ENCODE measurements at places on chromosomes 2 and 18. TPM values are rescaled to one million over a fixed set of nuclear protein-coding genes. Genes with fewer than 3 reads are reported as not detected.

DNA sequence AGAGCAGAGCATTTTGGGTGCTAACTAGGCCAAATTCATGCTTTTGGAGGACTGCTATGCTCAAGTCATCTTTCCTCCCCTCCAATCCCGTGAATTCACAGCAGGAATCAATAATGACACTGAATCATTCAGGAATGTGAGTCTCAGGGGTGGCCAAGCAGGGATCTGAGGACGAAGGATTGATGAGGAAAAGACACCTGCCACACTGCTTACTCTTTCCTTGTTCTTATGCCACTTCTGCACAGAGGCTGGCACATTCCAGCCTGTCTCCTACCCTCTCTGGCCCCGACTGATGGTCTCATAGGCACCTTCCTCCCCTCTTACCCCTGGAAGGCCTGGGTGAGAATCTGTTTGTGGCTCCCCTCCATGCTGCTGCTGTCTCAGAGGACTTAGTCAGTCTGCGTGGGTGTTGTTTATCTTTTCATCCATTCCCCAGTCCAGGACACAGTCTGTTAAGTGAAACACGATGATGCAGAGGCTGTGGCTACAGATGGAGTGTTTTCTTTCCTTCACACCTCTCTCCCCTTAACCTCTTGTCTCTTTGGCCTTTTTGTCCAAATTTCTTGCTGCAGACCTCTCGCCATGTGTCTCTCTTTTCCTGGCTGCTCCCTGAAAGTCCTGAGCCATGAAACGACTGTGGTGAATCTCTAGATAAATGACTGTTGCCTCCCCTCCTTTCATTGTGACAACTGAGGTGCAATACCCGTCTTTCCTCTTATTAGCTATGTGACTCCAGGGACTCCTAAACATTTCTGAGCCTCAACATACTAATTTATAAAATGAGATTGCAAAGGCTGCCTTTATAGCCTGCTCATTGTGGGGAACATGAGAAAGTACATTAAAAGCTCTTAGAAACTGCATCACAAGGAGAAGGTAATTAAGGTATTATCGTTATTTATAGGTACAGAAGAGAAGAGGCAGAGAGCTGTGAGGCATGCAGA is 86.9 kb downstream of the RDH14 start:
- DNase-seq = no peak

DNA sequence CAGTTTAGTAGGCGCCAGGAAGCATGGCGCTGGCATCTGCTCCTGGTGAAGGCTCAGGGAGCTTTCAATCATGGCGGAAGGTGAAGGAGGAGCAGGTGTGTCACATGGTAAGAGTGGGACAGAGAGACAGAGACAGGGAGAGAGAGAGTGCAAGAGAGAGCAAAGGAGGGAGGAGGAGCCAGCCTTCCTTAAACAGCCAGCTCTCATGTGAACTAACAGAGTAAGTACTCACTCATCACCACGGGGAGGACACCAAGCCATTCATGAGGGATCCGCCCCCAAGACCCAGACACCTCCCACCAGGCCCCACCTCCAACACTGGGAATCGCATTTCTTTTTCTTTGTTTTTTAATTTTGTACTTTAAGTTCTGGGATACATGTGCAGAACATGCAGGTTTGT is 40.8 kb upstream of the CLASP1 start:
- no peak for DNase-seq

Gene AQP12A
- not detected for total RNA-seq

DNA sequence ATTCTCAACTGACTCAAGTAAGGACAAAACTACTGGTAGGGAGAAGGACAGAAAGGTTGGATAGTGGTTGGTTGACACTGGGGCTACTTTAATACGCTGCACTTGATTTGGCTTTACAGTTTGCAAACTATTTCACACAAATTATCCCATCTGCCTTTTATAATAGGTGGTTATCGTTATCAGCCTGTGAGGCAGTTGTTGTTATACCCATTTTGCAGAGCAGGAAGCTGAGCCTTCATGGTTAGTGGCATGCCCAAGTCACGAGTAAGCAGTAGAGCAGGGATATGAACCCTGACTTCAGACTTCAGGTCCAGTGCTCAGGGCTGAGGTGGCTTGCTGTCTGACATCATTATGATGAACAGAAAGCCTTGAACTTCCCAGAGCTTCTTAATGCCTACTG is 5.3 kb downstream of the CTIF start:
- DNase-seq = no peak

Gene ZSWIM2
- total RNA-seq = not detected

DNA sequence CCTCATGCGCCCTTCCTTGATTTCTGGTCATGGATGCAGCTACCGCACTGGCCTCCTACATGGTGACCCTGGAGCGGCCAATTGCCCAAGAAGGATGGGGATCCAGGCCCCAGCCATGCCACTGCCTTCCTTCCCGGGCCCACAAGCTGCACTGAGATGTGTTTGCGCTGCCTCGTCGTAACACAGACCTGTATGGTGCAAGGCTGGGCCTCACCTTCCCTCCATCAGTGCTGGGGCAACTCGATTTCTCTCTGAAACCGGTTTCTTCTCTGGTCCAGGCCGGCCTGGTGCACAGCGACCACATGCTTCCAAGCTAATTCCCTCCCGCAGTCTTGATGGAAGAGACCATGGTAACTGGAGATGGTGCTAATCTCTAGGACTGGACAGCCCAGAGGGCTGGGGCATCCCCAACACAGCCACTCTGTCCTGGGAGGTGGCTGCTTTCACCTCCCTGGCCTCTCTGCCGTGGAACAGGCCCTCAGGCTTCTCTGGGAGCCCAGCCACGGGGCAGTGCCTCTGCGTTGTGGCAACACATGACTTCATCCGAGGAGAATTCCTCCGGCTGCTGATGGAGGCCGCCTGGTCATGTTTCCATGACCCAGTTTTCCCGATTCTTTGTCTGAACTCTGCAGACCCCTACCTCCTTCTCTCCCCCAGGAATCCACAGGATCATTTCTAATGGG is 184.2 kb downstream of the GLI2 start:
- DNase-seq = no peak
